GM23338 (cell line): ENCODE measurements at places on chromosomes 11 and 22.

DNA sequence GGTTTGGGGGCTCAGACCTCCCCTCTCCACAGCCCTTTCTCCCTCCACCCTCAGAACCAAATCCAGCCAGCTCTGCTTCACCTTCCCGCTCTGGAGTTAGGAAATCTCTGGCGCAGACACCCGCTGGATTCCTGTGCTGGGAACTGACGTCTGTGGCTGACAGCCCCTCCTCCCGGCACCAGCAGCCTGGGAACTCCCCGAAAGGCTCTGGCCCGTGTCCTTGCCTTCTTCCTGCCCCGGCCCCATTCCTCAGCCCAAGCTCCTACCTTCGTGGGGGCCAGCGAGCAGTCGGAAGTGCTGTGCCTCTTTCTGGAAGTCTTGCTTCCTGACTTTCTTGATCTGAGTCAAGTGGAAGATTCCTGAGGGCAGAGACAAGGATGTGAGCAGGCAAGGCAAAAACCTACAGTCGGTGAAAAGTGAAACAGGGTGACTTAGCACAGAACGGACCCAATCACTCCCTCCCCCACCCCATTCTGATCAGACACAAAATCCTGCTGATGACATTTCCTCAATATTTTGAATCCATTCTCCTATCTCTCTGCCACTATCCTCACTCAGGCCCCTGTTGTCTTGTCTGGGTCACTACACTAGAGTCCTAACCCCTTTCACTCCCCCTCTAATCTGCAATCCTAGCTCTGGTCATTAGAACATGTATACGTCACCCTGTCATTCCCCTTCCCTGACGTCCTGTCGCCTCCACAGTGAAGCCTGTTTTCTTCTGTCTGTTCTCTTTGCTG, 34.1 kb downstream of the CHRDL2 start:
- peak; percentile 73 for DNase-seq

- DNase-seq, result no peak
Measured at GRCh38 chr11:105719073-105719822, 109.4 kb downstream of the GRIA4 start.

DNA sequence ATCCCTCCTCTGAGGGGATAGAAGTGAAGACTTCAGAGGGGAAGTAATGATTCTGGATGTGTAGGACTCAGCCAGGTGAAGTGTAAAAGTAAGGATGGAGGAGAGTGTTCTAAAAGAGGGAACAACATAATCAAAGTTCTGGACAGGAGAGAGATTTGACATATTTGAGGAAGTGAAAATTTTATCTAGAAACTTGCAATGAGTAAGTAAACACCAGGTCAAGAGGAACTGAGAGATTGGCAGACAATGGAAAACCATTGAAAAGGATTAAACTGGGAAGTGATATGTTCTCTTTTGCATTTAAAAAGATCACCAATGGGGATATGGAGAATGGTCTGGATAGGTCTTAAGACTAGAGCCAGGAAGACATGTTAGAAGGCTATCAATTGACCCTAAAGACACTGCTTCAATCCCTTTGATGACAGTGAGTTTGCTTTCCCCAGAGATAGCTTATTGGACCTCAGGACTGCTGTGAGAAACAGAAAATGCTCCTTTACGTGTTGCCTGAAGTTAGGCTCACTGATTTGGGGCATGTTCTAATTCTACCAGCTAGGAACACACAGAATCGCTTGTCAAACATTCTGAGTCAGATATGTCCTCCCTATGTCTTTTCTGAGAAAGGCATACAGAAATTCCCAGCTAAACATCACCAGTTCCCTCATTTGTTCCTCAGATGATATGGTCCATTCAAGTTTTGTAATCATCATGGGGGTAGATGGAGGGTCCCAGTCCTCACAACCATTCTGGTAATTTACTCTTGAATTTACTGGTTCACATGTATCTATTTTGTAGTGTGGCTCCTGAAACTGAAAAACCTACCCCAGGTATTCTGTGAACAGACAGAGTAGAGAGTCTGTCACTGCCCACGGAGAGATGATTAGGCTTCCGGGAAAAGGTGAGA, 144.9 kb downstream of the MAML2 start:
- no peak for DNase-seq

GRCh38 chr11:103602840-103603239, 433.6 kb upstream of the DDI1 start:
- DNase-seq, result no peak

DNA sequence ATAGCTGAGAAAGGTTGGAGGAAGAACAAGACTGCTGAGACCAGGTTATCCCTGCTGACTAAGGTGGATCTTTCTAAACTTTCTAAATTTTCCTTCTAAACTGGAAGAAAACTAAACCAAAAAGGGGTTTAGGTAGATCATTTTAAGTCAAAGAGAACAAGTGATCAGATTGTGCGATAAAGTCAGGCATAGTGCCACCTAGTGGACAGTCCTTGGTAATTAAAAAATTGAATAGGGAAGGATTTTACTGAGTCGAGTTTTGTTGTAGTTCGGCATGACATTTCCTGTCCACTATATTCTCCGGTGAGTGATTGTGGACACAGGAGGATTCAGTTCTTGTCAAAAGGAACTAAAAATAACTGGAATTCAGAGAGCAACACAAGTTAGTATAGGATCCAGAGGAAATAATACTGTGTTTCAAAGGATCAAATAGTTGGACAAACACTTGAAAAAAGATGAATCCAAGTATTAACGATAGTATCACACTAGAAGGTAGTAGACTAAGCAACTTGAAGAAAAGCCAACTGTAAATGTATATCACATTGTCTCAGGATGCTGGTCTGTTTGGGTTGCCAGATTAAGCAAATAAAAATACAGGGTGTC, 1236.4 kb downstream of the FAM181B start:
- DNase-seq, result peak; percentile 76

GRCh38 chr11:57560146-57560545, 7.3 kb downstream of the UBE2L6 start:
- DNase-seq, result no peak
